ENCODE measurements at places on chromosomes 12 and 14. TPM values are rescaled to one million over a fixed set of nuclear protein-coding genes. Genes with fewer than 3 reads are reported as not detected.

- DNase-seq = no peak
Observed at GRCh38 chr14:101844219-101844618, 82.7 kb downstream of the PPP2R5C start.

- DNase-seq = no peak
Observed at GRCh38 chr12:22064968-22065367, 18.9 kb downstream of the CMAS start.

DNA sequence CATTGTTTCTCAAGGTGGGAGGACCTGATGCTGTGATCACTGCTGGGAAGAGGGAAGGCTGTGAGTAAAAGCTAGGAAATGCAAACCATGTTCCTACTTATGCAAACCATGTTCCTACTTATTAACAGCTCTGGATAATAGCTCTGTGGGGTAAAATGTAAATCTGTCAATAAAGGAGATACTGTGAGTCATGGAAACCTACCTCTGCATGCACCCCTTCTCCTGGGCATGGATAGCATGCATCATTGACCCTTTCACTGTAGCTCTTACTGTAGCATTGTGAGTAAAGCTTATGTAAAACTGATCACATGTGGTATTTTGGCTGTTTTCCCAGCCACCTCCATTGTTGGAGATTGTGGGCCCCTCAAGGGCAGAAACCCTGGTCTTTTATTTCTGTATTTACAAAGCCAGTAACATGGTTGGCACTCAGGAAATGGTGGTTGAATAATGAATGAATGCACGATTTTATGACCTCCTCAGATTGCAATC is 253.7 kb downstream of the GRIN2B start:
- DNase-seq = no peak

LPAR5 gene
- polyA plus RNA-seq = 0.75 TPM

DNA sequence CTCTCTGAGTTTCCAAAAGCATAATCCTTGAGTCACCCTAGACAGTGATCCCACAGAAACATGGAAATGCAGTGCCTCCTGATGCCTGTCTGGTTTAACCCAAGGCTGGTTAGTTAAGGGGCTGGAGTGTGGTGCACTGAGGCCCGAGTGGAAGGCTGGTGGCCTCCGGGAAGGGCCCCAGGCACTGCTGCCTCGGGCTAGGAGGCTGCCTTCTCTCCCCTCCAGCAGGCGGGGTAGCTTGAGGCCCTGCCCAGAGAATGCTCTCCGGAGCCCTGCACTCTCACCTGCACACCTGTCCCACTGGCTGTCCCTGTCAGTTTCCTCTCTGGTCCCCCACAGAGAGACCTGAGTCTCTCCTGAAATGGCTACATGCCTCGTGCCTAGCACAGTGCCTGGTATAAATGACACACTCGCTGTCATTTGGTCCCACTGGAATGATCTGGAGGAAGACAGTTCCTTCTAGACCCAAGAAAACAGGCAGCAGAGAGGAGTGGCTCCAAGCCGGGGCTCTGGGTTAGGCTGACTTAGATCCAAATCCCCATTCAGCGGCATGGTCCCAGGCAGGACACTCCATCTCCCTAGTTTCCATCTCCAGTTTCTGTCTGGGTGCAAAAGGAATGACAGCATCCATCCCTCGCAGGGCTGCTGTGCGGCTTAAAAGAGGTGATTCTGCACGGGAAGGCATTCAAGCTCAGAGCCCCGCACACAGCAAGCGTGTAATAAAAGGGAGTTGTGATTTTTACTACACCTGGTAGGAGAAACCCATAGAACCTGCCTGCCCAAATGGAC is 54.0 kb downstream of the RBM19 start:
- no peak for DNase-seq

PIANP gene
- 9.0 TPM for polyA plus RNA-seq

DNA sequence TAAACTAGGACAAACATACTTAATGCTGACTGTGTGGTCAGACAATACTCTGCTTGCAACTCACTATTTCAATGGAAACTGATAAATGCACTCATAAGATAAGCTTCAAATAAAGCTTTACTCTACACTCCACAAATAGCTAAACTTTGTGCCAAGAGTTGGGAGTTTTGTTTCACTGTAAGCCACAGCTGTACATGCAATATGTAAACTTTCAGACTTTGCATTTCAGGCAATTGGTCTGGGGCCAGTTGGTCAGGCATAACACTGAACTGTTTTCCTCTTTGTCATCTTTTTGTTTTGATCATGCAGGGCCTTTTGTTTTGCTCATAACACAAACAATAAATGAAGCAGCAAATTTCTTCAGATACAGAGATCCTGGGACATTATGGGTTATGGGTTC is 426.2 kb downstream of the IPO8 start:
- no peak for DNase-seq

DNA sequence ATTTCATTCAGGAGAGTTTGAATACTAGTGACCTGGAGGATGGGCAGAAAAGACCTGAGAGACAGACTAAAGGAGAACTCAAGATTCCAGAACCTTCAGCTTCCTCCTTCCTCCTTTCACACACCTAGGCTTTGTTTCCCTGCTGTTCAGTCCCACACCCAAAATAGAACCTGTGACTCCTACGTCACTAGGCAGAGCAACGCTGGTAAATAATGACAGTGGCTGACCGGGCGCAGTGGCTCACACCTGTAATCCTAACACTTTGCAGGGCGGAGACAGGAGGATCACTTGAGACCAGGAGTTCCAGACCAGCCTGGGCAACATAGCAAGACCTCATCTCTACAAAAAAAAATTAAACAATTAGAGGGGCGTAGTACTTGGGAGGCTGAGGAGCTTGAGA is 166.4 kb upstream of the FKBP4 start:
- no peak for DNase-seq

- DNase-seq = no peak
Observed at GRCh38 chr12:67651132-67651695, 2.7 kb downstream of the DYRK2 start.

DNA sequence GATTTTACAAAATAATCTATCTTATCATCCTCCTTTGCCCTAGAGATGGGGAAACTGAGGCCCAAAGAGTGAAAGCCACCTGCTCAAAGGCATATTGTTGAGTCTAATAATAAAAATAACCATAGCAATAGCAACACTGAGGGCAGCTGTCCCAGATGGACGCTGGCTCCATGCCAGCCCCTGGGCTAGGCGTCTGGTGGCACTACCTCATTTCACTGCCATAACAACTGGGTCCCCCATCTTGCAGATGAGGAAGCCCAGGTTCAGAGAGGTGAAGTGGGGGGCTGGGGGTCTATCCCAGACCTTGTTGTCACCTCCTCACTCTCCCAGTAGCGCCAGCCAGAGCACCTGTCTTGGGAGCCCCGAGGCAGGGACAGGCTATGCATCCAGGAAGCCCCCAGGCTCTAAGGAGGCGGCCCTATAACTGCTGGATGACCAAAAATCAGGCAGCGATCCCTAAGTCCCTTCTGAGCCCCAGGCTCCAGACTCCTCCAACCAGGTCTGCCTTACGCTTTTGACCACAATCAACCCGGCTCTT is 12.8 kb downstream of the BDKRB2 start:
- no peak for DNase-seq

AVPR1A gene
- polyA plus RNA-seq = 11.0 TPM

WDR89 gene
- polyA plus RNA-seq = 24.8 TPM
